IMR-90 (cell line): ENCODE measurements at places on chromosomes 2 and 18.

GRCh38 chr2:20697322-20697934 is 30.5 kb downstream of the GDF7 start:
- no peak for DNase-seq

GRCh38 chr18:22195052-22195451 is 25.7 kb downstream of the GATA6 start:
- DNase-seq: no peak

- no peak for DNase-seq
Measured at GRCh38 chr2:118124288-118124891, 36.1 kb downstream of the INSIG2 start.

- DNase-seq: peak; percentile 1
Measured at GRCh38 chr18:70781860-70782453, 493.1 kb downstream of the SOCS6 start.

- DNase-seq: no peak
Measured at GRCh38 chr2:113276216-113276760, 2.4 kb downstream of the PAX8 start.

DNA sequence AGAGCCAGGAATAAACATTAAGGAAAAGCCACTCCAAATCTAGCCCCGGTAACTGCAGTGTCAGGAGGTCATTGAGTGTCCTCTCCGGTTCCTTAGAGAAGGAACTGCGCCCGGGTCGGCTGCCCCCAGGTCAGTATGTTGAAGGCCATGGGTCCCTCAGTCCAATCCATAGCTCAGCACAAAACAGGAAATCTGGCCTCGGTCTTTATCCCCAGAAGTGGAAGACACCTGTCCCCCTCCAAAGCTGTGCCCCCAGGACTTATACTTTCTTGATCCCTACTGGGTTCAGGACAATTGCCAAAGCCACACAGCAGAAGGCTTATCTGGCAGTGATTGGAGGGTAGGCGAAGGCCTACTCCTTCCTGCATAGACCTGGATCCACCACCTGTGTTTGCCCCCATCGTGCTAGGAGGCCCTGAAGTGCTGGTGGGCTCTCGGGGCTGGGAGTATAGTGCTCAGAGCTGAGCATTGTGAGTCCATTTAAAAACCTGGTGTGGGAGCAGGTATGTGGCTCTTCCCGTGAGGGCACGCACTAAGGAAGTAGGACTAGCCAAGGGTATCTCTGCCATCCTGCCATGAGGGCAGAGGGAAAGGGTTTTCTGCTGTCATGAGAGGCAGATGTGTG is 178.6 kb downstream of the SEPTIN10 start:
- DNase-seq: no peak

- DNase-seq: peak; percentile 45
Measured at GRCh38 chr18:45275367-45276113, 339.7 kb upstream of the SLC14A2 start.

DNA sequence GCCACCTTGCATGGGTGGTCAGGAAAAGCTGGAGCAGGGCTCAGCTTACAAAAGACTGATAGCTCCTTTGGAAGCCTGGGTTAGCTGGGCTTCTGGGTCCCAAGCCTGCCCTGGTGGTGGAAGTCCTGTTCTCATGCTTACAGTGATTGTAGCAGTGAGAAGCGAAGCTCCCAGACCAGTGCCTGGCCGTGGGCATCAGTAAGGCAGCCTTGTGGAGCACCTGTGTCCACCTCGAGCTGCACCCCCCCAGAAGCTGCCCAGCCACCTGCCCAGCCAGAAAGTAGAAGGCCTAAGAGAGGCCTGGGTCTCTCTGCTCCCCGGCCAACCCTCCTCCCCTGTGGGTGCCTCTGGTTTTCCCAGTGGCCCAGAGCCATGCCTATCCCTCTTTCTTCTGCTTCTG is 10.5 kb downstream of the GLI2 start:
- no peak for DNase-seq

- DNase-seq: no peak
Measured at GRCh38 chr18:4751523-4751922, 296.4 kb upstream of the DLGAP1 start.

DNA sequence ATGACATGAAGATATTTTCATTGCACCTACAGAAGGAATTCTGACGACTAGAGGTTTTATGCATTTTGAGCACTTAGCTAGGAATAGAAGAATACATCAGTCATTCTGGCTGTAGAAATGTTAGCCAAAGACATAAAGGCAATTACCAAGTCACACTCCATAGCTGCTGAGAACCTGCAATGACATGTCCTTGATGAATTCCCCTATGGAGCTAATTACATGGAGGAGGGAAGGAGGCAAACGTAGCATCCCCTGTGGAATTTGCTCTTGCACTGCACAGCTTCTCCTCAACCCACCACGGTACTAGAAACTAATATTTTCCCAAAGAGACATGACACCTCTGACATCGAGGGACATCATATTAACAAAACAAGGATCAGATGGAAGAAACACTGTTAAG is 174.0 kb upstream of the SESTD1 start:
- no peak for DNase-seq

GRCh38 chr2:192559587-192559986 is 364.9 kb upstream of the TMEFF2 start:
- DNase-seq: no peak

GRCh38 chr2:233085839-233086150 is 25.7 kb downstream of the INPP5D start:
- no peak for DNase-seq

DNA sequence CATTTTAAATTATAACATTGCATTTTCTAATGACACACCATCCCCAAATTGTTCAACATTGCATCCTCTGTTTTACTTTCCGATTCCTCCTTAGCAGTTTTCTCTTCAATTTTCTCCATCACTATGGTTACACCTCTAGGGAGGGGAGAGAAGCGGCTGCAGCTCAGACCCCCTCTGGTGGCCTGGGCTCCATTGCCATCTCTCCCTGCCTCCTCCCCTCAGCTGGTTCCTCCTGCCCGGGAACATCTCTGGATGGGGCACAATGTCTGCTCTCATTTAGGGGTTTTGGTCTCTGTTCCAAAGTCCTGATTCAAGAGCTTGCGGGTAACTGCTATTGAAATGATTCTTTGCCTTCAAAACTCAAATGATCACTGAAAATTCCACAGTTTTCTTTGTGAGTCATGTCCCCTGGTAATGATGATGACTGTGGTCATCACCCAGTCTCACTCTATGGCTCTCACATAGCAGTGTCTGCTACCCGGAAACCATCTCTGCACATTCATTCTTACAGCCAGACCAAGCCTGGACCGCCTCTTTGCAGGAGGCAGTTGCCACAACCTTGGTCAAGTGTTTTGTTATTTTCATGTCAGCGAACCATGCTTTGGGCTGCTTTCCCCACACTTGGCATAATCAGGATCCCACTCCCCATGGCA is 263.9 kb downstream of the ALPK2 start:
- peak; percentile 68 for DNase-seq

DNA sequence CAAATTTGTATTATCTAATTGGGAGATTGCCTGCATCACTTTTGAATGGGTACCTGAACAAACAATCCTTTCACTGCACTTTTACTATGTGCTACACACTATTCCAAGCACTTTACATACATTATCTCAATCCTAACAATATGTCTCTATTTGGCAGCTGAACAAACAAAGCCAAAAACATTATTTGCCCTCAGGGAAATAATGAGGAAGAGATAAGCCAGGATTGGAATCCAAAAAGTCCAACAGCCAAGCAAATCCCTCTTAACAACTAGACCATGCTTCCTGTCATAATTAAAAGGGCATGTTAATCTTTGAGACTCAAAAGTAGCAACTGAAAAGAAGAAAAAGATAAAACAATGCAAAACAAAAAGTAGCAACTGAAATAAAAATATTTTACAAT is 32.1 kb downstream of the RPRD1A start:
- no peak for DNase-seq

- no peak for DNase-seq
Measured at GRCh38 chr2:238132463-238133450, 5.7 kb upstream of the KLHL30 start.

DNA sequence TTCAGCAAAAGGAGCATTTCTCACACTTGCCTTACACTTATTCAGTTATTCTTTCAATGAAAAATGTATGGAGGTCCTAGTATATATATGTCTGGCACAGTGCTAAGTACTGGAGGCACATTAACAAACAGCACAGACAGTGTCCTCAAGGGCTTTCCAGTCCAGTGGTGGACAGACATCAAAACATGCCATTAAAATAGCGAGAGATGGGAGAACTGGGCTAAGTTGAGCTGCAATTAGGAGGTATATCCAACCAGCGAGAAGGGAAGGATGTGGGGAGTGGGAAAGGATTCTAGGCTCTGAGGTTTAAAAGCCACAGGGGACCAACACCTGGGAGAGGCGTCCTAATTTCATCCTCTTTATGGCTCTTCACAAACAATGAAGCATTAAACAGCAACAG is 127.5 kb upstream of the TTC39C start:
- no peak for DNase-seq

- DNase-seq: peak; percentile 27
Measured at GRCh38 chr2:171482877-171483276, 39.4 kb upstream of the CYBRD1 start.

DNA sequence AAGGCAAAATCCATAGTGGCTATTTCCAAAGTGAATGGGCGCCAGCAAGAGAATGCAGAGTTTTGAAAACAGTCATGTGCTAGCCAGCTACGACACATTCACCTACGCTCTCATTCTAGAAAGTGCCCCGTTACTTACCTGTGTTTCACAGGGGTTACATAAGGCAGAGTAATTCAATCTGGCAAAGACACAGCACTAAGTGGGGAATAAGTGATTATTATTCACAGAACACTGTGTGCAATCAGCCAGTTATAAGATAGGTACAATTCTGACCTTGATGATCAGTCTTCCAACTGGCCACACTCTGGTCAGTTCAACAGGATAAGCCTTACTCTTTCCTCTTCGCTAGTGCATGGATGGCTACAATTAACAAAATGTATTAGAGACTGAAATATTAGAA is 105.8 kb downstream of the CABYR start:
- DNase-seq: no peak

GRCh38 chr2:28449488-28450395 is 46.1 kb upstream of the PLB1 start:
- DNase-seq: peak; percentile 46

DNA sequence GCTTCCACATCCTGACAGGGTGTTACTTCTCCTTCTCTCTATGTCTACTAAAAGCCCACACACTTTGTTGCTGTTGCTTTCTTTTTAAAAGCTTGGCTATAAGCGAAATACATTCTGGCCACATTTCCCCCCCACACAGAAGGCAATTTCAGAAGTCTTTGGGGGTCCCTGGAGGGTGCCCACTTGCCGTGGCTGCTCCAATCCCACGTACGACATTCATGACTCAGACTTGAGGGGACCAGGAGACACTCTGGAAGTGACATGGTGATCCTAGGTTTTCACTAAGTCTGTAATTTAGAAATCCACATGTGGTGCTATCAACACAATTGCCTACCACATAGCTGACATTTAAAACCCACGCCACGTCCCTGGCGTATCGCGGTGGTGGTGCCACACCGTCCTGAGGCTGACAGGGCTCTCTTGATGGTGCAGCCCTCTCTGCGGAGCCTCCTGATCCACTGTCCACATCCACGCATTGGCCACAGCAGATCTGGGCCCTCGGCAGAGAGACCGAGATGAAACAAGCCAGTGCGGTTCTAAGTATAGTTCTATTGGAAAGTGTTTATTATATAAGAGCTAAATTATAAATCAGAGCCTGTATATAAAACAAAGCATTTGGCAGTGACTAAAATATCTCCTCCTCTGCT is 42.4 kb downstream of the CYP27C1 start:
- no peak for DNase-seq

- DNase-seq: no peak
Measured at GRCh38 chr2:129862668-129863067, 116.8 kb upstream of the RAB6C start.

GRCh38 chr2:157509744-157510143 is 65.9 kb upstream of the CYTIP start:
- no peak for DNase-seq

DNA sequence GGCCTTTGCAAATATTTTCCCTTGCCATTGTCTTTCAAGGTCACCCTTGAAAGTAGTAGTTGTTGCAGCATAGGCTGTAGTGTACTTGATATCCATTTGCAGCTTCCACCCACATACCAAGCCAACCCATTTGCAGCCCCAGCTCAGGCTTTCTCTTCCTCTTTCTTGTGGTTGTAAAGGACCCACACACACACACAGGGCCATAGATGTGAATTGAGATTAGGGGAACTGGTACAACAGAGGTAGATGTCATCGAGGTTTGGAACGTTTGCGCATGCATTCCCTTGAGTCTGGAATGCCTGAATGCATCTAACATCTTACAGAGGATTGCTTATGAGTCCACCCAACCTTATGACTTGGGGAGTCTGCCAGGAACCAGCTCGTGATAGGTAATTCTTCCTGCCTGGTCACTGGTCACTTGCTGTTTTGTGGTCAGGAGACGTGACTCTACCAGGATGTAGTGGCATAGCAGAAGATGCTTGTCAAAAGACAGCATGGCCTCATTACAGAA is 91.9 kb downstream of the MRPS9 start:
- no peak for DNase-seq

DNA sequence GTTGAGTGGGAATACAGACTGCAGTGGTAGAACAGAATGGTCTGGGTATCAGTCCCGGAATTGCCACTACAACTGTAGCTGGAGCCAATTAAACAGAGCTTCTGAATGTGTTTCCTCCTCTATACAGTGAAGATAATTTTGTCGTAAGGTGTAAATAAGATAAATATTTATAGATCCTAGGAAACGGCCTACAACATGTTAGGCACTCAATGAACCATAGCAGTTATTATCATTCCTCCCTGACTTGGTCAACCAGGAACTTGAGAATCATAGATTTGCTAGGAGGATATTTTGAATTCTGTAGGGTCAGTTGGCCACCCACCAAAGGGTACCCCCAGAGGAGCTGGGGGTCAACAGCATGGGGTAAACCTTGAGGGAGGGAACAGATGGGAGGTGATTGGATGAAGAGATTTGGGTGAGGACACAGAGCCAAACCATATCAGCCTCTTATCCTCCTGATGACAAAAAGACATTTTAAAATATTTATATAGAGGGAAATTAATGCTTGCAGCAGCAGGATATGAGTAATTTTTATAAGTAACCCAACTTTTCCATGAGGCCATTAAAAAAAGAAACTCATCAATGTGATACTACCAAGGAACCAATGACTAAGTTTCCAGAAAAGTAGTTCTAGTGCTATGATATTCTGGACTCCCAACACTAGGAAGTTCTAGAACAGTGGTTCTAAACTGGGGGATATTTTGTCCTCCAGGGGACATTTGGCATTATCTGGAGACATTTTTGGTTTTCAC is 4.0 kb downstream of the DHRS9 start:
- DNase-seq: no peak

DNA sequence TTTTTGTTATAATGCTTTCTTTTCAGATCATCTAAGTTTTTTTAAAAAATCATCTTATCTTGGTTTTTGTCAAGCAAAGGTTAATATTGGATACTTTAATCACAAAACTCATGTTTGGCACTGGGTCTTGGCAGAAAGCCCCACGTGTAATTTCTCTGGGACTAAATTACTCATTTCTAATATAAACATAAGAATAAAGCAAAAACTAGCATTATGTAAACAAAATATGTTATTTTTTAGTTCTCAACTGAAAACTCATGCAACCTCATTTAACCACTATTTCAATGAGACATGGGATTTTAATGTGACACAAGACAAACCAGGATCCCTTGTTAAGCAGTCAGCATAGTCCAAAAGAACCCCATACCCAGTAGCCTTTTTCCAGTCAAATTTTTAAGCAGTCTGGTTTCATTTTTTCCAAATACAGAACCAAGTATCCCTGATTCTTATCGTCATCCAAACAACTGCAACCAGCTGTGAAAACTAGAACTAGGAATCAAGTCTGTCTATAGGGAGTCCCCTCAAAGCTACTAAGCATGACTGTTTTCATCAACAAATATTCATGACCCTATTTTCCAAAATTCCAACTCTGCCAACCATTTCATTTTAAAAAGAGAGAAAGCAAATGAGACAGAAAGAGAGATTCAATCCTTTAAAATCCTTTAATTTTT is 27.1 kb downstream of the PID1 start:
- peak; percentile 22 for DNase-seq
